LHCN-M2 (cell line): ENCODE measurements at places on chromosomes 12 and 14. TPM values are rescaled to one million over a fixed set of nuclear protein-coding genes. Genes with fewer than 3 reads are reported as not detected.

- DNase-seq, result no peak
Observed at GRCh38 chr12:21239866-21240265, 94.9 kb downstream of the SLCO1A2 start.

DNA sequence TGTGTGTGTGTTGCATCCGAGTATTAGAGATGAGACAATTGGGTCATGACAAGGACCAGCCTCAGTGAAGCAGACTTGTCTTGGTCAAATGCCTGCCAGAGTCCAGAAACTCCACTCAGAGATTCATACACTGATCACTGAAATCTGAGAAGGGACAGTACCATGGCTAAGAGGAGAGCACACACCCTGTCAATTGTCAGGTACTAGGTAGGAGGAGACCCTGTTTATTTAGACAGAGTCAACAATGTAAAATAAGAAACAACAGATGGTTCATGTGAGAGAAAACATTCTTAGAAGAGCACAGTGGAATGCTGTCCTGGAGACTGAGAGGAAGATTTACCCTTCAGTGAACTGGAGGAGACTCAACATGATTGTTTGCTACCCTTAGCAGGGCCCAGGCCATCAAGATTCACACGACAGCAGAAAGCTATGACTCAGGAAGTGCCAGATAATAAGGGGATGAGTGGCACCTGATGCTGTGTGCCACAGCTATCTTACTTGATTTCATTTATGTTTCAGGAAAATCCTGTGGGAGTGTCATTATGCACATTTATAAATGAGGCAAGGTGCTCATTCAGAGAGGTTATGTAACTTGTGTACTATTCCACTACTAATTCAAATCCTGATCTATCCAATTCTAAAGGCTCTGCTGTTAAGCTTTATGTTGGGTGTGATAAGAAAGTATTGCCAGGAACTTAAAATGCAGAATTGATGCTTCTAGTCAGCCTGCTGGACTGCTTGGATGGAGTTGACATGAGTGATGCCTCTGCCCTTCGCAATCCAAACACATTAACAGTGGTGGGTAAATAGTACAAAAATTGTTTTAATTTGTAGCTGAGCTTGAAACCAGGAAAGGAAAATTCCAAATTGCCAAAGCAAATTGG lies 136.6 kb upstream of the NEDD1 start:
- no peak for DNase-seq

DNA sequence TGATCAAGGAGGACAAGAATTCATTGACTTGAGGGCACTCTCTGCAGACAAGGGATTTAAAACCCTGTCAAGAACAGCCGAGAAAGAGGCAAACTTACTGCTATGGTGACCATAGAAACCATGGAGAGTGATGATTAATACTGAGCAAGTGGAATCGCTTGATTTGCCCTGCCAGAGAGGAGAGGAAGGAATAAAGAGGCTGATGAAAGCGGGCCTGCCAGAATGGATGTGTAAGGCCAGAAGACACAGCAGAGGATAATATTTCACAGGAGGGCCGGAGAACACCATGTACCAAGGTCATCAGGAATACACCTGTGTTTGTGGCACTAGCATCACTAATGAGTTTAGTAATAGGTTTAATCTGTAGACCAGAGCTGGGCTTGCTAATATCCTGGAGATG lies 221.8 kb upstream of the DCN start:
- DNase-seq, result no peak

- no peak for DNase-seq
Observed at GRCh38 chr12:64819816-64820402, 4.5 kb upstream of the TBC1D30 start.

- peak; percentile 86 for DNase-seq
Observed at GRCh38 chr12:74780182-74780849, 242.7 kb downstream of the ATXN7L3B start.

DNA sequence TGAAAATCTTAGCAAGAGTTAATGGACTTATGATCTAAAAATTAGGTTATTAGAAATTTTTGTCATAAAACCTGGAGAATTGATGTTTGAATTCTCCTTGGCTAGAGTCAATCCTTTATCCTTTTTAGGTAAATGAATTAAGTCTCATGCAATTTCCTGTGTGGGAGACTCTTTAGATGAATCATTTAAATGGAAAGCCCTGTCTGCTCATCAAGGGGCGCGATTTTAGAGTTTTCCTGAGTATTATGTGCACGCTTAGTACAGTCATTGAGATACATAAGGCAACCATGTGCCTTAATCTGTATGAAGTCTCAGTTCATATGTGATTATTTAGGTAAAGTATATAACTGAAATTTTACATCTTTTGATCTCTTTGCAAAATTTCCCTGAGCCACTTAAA lies 974.7 kb downstream of the NRXN3 start:
- DNase-seq, result no peak

DNA sequence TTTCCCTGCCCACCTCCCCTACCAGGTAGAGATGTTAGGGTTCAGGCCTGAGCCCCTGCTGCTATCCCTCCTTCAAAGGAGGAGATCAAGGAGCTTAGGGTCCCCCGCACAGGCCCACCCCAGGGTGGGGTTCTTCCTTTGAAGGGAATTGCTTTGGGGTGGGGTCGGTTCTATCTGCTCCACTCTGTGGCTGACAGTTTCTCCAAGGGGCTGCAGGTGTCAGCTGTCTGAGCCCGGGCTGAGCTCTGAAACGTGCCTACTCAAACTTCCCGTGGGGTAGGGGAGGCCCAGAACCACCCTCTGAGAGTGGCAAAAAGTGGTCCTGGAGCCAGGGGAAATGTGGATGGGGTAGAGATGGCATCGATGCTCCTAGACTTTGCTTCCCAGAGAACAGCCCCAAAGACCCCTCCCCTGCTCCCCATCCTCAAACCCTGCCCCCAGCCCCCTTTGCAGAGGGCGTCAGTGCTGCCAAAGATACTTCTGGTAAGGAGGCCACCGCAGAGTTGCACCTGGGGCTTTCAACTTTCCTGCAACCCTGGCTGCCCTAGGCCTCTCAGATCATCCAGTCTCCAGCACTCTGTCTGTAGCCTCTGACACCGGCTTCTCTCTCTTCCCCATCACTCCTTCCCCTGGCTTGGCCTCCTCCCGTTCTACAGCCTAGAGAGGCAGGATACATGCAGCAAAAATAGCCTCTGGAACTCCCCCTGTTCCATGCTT lies 6.3 kb upstream of the CD4 start:
- DNase-seq, result no peak

DNA sequence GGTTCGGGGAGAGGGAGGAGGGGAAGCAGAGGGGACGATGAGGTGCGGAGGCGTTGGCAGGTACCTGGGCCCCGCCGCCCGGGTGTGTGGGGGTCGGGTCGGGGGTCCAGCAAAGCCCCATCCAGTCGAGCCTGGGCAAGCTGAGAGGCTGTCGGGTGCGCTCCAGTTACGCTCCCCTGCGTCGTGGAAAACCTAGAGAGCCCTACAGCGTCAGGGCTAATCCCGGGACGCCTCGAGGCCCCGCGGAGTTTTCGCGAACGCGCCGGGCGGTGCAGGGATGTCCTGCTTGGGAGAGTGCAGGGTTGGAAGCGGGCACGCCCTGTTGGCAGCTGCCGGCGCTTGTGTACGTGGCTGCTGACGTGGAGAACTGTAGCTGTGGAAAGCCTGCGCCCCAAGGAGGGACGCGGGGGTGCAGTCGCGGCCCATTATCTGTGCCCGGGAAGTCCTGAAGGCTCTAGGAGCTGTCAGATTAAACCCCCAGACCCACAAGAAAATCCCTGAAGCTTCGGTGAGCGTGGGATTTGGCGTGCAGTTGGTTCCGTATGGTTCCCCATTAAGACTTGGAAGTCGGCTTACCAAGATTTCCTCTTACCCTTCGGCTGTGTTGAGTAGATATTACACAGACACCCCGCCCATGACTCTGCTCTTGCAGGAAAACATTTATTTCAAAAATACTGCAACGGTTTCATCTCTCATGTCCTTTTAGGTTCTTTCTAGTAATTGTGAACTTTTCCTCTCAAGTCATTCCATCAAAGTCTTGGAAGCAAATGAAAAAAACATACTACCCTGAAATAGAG lies 11.3 kb upstream of the SLC38A2 start:
- DNase-seq, result peak; percentile 95

GRCh38 chr14:91298576-91298975 lies 54.1 kb upstream of the GPR68 start:
- DNase-seq, result no peak

DNA sequence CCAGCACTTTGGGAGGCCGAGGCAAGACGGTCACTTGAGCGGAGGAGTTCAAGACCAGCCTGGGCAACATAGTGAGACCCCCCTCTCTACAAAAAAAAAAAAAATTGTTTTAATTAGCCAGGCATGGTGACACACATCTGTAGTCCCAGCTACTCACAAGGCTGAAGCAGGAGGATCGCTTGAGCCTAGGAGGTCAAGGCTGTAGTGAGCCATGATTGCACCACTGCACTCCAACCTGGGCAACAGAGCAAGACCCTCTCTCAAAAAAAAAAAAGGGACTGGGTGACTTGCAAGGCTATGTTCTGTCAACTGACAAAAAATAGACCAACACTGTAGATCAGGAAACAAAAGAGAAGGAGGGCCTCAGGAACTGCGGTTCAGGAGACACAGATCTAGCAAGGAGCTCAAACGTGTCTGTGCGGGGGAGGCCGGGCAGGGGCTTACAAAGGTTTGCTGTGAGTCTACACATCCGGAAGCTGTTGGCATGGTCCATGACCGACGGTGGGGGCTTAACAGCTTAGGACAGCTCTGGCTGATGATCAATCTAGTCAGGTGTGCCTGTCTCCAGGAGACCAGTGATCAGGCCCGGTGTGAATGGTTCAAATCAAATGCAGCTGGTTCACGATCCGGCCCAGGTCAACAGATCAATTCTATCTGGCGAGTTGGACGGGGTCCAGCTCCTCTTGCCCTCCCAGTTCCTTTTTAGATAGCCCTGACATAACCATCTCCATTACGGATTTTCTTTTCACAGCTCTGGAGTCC lies 31.7 kb upstream of the INF2 start:
- DNase-seq, result no peak

- DNase-seq, result peak; percentile 31
Observed at GRCh38 chr14:21241218-21241819, 27.9 kb downstream of the HNRNPC start.

GRCh38 chr14:86055512-86056075 lies 525.6 kb downstream of the FLRT2 start:
- DNase-seq, result no peak

DNA sequence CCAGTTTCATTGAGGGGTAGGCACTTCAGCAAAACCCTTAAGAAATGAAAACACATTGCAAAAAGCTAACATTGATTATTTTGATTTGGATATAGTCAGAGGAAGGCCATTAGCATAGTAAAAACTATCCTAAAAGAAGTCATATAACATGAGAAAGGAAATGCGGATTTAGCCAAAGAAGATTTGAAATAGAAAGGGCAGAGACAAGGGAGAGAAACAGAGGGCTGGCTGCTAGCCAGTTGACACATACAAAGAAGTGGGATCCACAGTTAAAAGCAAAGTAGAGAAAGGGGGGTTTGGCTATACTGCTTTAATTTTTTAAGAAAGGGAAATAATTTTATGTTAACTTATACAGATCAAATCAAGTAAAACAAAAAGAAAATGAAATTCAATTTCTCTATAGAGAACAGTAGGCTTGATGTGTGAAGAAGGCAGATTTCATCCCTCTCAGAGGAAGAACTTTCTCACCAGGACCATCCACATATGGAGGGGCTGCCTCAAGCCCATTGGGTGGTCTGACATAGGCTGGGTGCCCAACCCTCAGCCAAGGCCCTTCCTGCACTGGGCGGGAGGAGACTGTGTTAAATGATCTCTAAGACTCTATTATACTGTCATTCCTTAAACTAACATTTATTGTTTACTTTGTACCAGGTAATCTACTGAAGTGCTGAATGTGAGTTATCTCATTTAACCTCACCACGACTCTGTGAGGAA lies 420.3 kb downstream of the CCDC91 start:
- no peak for DNase-seq

GRCh38 chr12:12399776-12400305 lies 43.0 kb downstream of the BORCS5 start:
- DNase-seq, result no peak

GRCh38 chr12:54001283-54002187 lies 1.6 kb downstream of the HOXC9 start:
- peak; percentile 11 for DNase-seq

- peak; percentile 27 for DNase-seq
Observed at GRCh38 chr12:119175081-119175480, 3.6 kb upstream of the HSPB8 start.

GRCh38 chr12:68294251-68294650 lies 37.9 kb downstream of the MDM1 start:
- DNase-seq, result peak; percentile 77

- DNase-seq, result peak; percentile 55
Observed at GRCh38 chr12:119578112-119578511, 15.5 kb upstream of the TMEM233 start.

GRCh38 chr14:68937471-68938270 lies 41.4 kb downstream of the ACTN1 start:
- DNase-seq, result peak; percentile 43

DNA sequence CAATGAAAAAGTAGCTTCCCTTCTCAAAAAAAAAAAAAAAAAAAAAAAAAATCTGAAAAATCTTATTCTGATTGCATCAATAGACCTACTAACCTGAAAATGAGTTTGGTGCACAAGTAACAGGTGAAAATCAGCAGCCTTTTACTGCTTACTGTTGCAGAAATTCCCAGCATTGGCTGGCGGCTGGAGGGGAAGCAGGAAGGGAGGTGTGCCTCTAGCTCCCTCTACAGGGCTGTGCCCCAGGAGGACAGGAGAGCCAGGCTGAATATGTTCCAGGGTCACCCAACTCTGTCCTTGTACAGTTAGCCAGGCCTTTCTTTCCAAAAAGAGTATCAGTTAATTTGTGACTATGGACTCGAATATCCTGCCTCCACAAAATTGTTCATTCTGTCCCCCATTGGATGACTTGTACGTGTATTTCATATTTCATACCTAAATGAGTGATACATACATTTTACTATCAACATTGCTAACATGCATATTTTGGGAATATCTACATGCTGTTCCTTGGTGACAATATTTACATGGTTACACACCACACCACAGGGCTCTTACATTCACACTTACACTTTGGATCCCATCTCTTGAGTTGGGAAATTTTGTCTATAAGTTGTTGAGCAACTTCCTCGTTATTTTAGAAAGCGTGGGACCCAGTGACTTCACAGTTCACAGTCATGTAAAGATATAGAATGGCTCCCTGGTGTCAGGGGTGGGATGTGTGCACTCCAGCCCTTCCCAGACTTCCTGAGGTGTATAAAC lies 124.8 kb downstream of the SAMD4A start:
- DNase-seq, result peak; percentile 65

LAG3 gene
- total RNA-seq, result 0.23 and 0.45 TPM in 2 replicates

SMIM41 gene
- total RNA-seq, result not detected in 2 replicates

PTPRB gene
- 0.40 and 1.2 TPM in 2 replicates for total RNA-seq

PRB2 gene
- not detected in 2 replicates for total RNA-seq

HCFC2 gene
- total RNA-seq, result 23.1 and 23.7 TPM in 2 replicates

GALNT6 gene
- 0.13 TPM in 1 of 2 replicates, not detected in the other for total RNA-seq

SLC41A2 gene
- 2.2 and 2.4 TPM in 2 replicates for total RNA-seq

KLHL33 gene
- total RNA-seq, result not detected in 2 replicates

CLEC6A gene
- not detected in 2 replicates for total RNA-seq

CNOT2 gene
- 87.0 and 88.3 TPM in 2 replicates for total RNA-seq
